ENCODE measurements at places on chromosomes 5 and 9.

DNA sequence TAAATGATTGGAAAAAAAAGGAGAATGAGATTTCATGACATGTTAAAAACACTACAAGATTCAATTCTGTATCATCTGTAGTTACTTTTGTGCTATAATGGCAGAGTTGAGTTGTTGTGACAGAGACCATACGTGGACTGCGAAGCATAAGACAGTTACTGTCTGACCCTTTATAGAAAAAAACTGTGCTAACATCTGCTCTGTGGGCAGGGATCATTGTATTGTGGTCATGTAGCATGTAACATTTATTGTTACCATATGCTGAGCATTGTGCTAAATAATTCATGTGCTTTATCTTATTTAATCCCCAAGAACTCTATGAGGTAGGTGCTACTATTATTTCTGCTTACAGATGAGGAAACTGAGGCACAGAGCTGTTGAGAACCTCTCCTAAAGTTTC is 147.3 kb upstream of the HMHB1 start:
- no peak for DNase-seq

- DNase-seq = peak; percentile 78
These were observed 10.2 kb downstream of the HAND1 start for GRCh38 chr5:154467655-154468354.

DNA sequence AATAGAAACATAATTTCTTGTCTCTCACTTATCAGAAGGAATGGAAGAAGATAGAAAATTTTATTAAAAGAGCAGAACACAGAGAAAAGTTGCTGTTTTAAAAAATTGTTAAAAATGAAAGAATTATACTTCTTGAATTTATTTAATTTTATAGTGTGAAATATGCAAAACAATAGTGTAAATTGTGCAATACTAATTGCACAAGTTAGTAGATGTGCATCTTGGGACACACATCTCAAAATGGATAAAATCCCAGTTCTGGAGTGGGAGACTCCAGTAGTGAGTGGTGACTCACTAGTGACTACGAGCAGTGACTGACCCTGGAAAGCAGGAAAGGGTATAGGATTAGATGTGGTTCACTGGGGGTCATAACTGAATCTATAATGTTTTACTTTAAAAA is 223.2 kb downstream of the MSX2 start:
- no peak for DNase-seq

GRCh38 chr5:11482011-11482410 is 422.2 kb downstream of the CTNND2 start:
- DNase-seq = no peak

GRCh38 chr9:132486706-132487350 is 76.8 kb downstream of the CFAP77 start:
- peak; percentile 63 for DNase-seq

GRCh38 chr5:138282920-138283742 is 8.7 kb upstream of the GFRA3 start:
- no peak for DNase-seq

DNA sequence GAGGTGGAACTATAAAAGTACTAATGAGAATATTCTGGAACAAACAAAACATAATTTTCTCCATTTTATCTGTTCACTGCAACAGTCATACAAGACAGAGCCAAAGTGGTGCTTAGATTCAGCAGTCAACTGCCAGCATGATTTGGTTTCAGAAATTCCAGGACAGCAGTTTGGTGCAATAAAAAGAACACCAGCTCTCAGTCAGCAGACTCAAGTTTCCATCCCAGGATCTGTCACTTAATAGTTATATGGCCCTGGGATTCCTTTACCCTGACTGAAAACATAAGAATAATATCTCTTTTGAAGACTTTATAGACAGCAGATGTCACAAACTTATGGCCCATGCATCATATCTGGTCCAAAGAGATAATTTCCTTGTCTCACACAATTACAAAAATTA is 92.8 kb upstream of the RASEF start:
- no peak for DNase-seq

DNA sequence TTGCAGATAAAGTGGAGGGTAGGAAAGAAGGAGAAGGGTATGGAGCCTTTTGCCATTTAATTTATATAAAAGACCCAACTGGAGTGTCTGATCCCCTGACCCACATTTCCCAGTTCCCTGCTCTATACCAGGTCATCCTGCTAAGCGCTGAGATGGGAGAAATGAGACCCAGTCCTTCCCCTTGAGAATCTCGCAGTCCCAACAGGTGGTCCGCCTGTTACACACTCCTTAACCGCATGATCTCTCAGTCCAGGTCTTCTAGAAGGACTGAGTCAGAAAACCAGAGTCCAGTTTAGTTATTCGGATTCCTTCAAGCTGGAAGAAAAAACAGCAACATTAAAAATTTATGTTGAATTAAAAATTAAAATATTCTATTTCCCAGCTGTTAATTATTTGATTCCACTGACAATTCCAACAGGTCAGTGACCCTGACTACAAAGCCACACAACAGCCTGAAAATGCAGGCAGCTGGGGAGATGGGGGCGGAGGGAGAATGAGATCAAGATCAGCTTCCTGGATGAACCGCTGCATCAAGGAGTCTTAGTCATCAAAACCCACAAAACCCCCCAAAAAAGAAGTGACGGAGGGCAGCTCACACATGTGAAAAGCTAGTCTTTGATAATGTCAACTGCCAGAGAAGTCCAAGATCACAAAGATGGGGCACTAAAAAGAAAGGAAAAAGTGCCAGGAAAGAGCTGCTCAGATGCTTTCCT is 44.0 kb downstream of the GGTA1 start:
- DNase-seq = no peak

DNA sequence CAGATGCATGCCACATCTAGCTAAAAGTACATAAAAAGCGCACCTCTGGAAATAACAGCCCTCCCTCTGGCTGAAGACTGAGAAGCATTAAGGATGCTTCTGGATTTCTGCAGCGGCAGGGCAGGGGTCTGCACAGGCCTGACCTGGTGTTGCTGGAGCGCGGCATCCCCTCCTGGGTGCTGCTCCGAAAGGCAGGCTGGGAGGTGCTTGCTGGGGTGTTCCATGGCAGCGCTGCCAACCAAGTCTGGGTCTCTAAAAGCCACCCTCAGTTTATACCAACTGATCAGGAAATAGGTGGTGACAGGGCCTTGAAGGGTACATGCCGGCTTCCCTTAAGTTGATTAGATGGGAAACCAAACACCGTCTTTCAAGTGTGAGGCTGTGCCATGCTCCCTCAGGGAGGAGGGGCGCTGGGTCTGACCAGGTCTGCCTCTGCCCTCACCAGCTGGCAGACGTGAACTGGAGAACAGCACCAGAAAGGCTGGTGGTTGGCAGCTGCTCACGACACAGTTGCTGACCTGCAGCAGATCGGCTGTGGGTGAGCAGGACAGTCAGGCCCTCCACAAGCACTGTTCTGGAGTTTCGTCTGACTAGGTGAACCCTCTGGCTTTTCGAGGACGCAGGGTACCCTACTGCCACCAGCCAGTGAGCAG is 81.6 kb downstream of the DAP start:
- DNase-seq = no peak

DNA sequence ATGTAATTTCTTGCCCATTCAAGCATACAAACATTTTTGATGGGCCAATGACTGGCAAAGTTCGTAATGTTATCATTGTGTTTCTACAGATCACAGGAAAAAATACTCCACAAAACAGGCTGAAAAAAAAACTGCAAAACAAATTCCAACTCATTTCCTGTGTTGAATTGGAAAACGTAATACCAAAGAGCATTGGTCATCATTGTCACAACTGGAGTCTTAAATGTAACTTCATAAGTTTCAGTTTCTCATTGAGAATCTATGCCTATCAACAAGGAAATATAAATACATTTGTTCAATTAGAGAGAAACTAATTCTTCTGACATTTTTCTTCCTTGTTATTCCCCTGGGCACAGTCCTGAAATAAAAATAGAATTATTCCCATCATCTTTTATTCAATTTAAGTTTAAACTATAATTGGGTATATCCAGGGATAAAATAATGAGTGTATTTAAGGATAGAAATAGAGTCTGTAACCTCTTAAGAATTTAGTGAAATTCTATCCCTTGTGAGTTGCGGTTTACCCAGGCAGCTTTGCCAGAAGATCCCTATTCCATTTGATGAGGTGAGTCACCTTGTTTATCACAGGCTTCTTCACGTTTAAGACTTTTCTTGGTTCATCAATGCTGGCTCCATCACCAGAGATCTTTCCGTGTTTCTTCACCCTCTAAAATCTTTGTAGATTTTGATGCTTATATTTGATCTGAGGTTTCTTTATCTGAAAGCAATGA is 112.7 kb upstream of the ITGA1 start:
- DNase-seq = no peak

- DNase-seq = no peak
These were observed 7.0 kb downstream of the PDE6A start for GRCh38 chr5:149937610-149938009.

- DNase-seq = no peak
These were observed 899 bp upstream of the RAPGEF6 start for GRCh38 chr5:131635684-131636572.

- no peak for DNase-seq
These were observed 22.8 kb upstream of the TCF7 start for GRCh38 chr5:134091626-134092121.

Measured in activated naive CD4-positive, alpha-beta T cell treated with Interleukin-2 at 50 U/mL for 16 hours (primary cell).